ENCODE measurements at places on chromosomes 1 and 21. TPM values are rescaled to one million over a fixed set of nuclear protein-coding genes. Genes with fewer than 3 reads are reported as not detected.

GRCh38 chr1:62774006-62774405, 9.9 kb upstream of the ATG4C start:
- no peak for DNase-seq

- DNase-seq = no peak
Measured at GRCh38 chr1:230197644-230198567, 130.9 kb downstream of the GALNT2 start.

- DNase-seq = no peak
Measured at GRCh38 chr1:212121779-212122178, 86.2 kb downstream of the DTL start.

GRCh38 chr1:165949335-165950130, 122.1 kb downstream of the UCK2 start:
- DNase-seq = no peak

DNA sequence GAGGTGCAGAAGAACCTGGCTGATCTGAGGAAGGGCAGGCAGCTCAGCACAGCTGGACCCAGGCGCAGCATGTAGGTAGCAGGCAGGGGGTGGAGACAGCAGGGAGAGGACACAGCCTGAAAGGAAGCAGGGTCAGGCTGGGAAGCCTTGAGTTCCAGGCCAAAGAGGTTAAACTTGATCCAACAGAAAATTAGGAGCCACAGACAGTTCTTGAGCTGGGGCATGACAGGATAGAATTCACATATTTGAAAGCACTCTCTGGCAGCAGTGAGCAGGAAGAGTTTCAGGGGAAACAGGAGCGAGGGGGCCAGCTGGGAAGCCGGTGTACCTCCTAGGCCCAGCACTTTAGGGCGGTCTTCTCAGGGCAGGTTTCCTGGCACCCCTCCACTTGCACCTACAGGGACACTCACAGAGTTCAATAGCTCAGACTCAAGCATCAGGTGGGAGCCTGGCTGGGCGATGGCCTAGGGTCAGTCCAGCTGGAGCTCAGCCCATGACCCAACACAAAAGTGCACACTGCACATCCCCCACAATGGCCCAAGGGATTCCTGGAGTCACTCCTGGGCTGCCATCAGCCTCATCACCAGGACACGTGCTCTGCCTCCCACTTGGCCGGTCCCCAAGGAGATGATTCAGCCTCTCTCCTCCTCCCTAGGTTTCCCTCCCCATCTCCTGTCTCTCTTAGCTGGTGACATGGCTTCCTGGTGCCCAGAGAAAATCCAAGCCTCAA, 22.7 kb downstream of the MATN1 start:
- DNase-seq = no peak

DNA sequence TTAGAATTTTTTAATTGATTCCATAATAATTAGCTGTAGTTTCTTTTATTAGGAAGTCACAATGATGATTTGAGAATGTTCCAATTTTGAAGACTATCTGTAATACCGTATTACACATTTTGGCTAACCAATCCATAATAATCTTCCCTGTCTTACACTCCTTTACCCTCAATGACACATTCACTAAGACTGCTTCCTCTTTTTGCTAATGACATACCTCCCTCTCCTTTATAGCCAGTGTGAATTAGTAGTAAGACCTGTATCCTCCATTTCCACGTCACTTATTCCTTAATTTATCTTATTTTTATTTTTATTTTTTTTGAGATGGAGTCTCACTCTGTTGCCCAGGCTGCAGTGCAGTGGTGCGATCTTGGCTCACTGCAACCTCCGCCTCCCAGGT, 10.1 kb downstream of the KDM1A start:
- no peak for DNase-seq

GRCh38 chr1:195434566-195435203, 1173.6 kb downstream of the KCNT2 start:
- no peak for DNase-seq

DNA sequence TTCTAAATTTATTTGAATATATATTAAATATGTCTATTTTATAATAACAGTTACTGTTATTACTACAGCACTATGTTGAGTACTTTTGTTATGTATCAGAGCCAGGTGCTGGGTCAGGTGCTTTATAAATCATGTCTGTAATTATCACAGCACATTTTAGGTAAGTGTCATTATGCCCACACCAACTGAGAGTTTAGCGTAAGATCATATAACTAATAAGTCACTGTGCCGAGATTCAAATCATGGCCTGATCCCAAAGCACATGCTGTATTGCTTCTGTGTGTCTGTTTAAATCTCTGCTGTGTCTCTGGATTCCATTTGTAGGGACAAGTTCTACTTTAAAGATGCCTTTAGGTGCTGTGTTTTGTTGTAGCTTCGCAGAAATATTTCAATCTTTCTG, 1.9 kb downstream of the GPSM2 start:
- DNase-seq = no peak

DNA sequence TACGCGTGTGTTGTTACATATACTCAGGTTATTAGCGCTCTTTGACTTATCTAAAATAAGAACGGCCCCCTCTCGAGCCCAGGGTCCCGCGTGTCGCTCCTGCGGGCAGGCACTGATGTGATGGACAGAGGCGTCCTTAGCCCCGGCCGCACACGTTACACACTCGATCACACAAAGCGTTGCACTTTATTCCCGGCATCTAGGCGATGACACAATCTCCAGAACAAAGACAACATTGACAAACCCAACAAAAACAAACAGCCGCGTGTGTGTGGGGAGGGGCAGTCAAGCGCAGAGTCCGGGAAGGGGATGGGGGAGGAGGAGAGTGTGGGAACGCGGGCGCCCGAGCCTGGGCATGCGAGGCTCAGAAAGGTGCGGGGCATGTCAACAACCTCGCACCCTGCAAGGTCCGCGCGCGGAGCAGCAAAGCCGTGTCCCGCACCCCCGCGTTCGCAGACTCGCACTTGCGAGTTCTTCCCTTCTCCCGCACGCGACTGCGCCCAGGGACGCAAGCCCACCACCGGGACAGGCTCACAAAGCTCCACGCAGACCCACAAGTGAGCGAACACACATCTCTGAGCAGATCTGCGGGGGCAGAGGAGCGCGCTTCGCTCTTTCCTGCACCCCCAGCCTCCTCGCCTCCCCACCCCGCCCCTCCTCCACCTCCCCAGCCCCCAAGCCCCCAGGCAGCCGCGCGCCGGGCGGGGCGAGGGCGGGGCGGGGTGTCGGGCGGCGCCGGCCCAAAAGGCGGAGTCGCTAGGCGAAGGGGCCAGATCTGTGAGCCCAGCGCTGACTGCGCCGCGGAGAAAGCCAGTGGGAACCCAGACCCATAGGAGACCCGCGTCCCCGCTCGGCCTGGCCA, at the start of gene EFNA1:
Gene EFNA1, plus strand, starts transcription at position 772 of the 862 bp plus-strand sequence. CDS start 102 bp downstream, outside the sequence.
- no peak for DNase-seq

The PTPN22 gene
- total RNA-seq = 24.6 TPM

The FAM163A gene
- total RNA-seq = not detected

The OR1C1 gene
- not detected for total RNA-seq
